Activated T-cell treated with anti-CD3 and anti-CD28 coated beads, Interleukin-2, amount 50 U/mL, for 48 hours (primary cell): ENCODE measurements at places on chromosomes 6 and 20.

DNA sequence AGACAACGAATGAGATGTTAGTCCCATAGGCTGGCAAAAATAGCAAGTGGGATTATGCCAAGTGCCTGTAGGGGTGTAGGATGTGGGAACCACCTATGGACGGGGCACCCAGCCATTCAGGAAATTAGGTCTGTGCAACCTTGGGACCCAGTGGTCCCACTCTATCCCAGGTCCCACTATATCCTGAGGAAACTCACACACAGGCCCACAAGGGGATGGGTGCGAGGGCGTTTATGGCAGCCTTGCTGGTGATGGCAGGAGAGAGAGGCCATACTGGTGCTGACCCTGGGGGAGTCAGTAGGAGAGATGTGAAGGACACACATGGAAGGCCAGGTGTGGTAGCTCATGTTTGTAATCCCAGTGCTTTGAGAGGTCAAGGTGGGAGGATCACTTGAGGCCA, 163.6 kb downstream of the EYA2 start:
- DNase-seq: no peak

DNA sequence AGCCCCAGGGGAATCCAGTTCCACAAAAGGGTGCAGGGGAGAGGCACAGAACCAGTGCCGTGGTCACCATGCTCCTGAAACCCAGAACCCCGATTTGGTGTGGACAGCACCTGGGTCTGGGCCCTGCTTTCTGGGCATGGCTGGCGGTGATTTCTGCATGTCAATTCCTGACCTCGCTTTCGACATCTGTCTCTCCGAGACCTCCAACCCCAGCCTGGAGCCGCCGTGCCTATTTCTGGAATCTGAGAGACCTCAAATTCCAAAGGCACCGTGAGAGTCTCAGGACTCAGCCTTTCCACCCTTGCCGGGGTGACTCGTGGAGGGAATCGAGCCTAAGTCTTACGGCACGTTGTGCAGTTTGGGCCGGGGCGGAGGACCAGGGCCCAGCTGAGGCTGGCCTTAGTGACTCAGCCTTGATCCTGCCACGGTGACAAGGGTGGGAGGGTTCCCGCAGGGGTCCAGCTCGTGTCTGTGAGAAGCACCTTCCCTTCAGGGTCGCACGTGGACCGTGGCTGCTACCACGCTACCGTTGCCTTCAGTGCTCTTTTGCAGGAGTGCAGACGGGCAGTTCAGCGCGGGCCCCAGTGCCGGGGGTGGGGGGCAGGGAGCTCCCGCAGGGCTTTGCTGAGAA, 133.7 kb downstream of the PXDC1 start:
- DNase-seq: no peak

- no peak for DNase-seq
Observed at GRCh38 chr6:108142240-108142639, 23.6 kb upstream of the NR2E1 start.

DNA sequence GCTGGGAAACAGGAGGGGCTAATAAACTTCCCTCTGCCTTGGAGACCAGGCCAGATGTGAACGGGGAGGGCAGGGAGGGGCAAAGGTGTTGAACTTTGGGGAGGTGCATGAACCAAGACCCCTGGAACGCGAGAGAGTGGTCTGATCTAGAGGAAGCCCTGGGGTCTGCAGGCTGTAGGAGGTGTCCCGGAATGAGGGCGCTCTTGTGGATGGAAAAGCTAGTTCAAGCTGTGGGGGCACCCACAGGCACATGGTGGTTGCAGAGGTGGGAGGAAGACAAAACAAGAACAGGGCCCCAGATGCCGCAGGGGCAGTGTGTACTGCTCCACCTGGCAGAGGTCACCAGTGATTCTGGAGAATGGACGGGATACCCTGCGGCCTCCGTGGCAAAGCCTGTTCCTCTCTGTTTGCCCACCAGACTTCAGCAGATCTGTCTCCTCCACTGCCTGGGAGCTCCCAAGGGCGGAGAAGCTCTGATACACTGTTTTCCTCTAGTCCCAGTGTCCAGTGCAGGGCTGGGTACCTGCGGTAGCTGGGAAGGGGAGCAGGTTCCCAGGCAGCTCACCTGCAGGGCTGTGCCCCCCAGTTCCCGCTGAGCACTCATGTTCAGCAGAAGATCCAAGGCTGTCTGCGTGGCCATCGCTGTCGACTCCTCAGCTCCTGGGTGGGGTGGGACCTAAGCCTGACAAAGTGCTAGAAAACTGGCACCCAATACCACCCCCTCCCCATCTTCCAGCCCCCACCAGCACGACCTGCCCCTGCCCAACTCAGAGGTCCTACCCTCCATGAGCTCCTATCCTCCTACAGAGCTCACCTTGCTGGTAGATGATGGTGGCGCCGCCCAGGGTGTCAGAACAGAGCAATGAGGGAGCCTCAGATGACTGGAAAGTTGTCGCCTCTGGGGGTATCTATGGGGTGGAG, 14.7 kb downstream of the ZNF335 start:
- DNase-seq: no peak

DNA sequence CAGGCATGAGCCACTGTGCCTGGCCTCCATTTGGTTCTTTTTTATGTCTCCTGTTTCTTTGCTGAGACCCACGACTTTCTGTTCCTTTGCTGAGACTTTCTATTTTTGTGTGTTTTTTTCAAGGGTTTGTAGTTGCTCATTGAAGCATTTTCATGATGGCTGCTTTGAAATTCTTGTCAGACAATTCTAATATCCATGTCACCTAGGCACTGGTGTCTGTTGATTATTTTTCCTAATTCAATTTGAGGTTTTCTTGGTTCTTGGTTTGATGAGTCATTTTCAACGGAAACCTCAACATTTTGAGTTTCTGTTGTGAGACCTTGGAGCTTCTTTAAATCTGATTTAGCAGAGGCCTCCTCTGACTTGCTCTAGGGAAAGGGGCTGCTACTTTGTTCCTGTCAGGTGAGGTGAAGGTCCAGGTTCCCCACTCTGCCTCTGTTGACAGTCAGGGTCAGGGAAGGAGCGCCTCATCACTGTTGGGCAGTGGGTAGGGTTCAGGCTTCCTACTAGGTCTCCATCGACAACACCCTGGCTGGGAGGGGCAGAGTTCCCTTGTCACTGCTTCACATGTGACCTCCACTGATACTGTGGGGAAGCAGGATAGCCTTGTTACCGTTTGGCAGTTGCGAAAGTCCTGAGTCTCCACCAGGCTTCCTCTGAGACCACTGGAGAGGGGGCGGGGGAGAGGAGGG, 67.2 kb upstream of the RNF24 start:
- DNase-seq: peak; percentile 66

DNA sequence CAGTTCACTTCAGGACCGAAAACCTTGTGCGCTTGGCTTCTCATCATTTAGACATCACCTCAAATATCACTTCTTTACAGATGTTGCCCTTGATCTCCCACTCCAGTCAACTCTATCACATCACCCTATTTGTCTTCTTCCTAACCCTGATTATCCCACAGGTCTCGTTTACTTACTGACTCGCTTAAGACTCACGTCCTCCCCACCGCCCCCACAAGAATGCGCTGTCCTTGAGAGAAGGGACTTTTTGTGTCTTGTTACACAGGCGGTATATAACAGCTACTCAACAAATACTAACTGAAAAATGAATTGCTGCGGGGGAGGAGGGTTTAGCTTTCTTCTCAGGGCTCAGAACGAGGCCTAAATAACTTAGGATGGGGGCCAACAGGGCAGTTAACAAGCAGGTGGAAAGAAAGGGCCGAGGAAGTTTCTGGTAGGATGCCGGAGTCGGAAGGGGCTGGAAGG, 527 bp downstream of the TOMM34 start:
- DNase-seq: peak; percentile 81

DNA sequence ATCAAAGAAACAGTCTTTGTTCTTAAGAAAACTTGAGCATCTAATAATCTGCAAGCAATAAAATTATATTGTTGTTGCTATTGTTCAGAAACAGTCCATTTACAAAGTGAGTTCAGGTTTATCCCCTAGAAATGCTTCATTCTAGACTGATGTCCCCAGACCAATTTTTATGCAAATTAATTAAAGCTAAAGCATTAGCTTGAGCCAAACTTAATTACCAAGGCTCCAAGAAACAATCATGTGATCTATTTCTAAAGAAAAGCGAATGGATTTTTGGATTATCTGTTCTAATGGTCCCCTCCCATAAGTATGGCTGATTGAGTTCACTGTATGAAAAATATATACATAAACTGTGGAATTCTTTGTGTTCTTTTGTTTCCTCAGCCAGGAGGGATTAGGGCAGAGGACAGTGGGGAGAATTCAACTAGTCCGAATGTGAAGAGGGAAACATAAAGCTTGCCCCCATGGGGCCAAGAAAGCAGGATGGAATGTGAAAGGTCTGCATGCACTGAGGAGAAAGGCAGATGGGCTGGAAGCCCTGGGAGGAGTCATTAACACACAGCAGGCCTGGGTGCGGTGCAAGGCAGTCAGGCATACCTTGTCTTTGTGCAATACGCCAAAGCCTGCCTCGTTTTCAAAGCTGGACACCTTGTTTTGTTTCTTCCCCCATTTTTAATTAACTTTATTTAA, 597.1 kb downstream of the KIF16B start:
- no peak for DNase-seq

GRCh38 chr6:167781066-167781767, 45.5 kb upstream of the AFDN start:
- no peak for DNase-seq
